ENCODE measurements at places on chromosomes 16 and 17.
A peak's percentile ranks its signal among the peaks of the same experiment; 100 is the strongest.

DNA sequence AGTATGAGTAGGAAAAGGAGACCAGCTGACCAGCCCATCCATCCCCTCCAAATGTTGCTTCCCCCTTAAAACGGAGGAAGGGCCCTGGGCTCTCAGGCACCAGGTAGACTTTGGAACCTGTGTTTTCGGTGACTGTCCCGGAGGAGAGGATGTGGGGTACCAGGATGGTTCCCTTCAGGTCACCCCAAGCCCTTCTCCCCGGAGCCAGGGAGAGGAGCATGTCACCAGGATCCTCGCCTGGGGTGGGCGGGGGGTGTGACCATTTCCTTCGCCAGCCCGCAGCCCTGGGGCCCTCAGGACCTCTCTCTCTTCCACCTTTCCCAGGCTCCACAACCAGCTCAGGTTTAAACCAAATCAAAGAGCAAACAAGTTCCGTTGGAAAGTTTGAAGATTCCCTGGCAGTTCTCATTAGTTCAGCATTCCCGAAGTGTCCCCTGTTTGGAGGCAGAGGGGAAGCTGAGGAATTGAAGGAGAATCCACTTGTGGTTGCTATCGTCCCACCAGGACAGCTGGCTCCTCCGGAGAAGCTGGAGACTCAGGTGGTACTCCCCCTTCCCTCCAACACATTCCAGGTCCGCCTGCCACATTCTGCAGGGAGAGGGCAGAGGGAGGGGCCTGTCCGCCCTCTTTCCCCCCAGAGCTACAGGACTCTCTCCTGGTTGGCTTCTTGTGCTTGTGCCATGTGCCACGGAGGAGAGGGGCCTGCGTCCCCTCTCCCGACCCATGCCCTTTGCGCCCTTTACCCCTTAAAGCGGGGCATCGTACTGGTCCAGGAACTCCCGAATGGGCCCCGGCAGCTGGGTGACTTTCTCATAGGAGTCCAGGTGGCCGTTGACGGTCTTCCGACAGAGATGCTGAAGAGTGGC, 2.0 kb downstream of the SOCS3 start:
- DNase-seq: no peak

DNA sequence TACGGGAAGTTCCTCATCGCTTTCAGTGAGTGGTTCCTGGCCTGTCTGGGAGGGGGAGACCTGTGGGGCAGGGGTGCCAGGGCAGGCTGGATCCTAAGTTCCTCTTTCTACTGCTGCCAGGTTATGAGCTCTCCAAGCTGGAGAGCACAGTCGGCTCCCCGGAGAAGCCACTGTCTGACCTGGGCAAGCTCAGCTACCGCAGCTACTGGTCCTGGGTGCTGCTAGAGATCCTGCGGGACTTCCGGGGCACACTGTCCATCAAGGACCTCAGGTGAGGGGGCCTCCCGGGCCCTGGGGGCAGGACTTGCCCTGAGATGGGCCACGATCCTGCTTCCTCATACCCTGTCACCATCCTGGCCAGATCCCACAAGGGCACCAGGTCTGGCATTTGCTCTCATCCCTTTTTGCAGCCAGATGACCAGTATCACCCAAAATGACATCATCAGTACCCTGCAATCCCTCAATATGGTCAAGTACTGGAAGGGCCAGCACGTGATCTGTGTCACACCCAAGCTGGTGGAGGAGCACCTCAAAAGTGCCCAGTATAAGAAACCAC, 5.1 kb downstream of the PRSS8 start:
- no peak for DNase-seq

- no peak for DNase-seq
Measured at GRCh38 chr16:84239909-84240308, at the start of gene KCNG4. Gene KCNG4, minus strand, starts transcription at chr16:84240012. Its CDS starts 2,527 bp downstream, at chr16:84237485.

DNA sequence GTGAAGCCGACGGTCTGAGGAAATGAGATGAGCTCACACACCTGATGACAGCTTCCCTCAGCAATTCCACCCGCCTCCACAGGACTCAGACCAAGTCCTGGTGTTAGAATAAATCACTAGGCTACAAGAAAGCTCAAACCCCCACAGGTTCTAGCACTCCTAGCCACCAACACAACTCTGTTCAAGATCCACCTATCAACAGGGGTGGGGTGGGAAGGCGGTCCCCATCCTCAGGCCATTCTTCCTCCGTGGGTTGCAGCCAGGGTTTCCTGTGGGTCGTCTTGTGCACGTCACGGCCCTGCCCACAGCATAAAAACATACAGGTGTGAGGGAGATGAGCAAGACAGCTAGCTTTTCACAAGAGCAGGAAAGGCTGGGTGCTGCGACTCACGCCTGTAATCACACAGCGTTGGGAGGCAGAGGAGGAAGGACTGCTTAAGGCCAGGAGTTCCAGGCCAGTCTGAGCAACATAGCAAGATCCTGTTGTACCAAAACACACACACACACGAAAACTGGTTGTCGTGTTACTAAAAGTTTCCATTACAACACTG, 81.1 kb downstream of the ANKRD11 start:
- no peak for DNase-seq

DNA sequence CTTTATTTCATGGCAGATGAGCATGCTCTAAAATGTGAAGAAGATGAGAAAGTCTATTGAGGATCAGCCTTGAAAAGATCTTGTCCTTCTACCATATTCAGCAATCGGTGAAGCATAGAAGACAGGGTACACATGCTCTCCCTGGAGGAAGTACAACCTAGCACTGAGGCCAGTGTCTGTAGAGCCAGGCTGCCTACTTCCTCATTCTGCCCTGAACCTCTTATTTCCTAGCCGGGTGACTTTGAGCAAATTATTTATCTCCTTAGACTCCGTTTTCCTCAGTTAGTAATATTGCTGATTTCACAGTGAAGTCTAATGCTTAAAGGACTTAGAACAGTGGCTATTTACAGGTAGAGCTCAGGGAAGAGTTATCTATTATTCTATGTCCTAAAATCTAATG, 58.4 kb downstream of the TMEM100 start:
- no peak for DNase-seq

- peak; percentile 91 for DNase-seq
Measured at GRCh38 chr17:78140169-78141051, 5.8 kb upstream of the C17orf99 start.

- no peak for DNase-seq
Measured at GRCh38 chr17:53626286-53626685, 196.4 kb upstream of the KIF2B start.

- no peak for DNase-seq
Measured at GRCh38 chr17:74467221-74467951, 952 bp downstream of the CD300A start.

GRCh38 chr17:44409309-44410028, 20.0 kb upstream of the ITGA2B start:
- DNase-seq: no peak

DNA sequence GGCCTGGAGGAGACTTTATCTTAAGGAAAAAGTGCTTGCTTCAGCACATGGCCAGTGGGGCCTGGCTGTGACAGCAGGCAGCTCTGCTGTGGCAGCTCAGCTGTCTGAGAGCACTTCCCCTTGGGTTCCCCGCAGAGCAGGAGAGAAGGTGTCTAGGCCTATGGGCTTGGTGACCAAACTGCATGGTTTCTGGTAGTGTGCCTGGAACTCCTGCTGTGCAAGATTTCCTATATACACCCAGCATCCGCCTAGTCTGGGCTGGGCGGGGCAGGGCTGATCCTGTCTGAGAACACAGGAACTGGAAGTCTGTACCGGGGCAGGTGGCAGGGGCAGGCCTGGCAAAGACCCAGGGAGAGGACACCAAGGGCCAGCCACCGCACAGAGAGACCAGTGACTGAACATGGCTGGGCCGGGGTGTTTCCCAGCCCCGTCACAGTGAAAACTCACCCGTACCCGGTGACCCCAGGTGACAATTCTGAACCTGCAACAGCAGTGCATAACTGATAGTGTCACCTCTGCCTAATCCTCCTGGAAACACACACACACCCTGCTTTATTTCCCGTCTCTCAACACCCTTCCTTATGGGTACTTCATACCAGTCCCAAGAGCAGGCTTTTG, 39.3 kb downstream of the CHD9 start:
- no peak for DNase-seq

- DNase-seq: no peak
Measured at GRCh38 chr17:17024778-17025300, 17.4 kb upstream of the MPRIP start.

DNA sequence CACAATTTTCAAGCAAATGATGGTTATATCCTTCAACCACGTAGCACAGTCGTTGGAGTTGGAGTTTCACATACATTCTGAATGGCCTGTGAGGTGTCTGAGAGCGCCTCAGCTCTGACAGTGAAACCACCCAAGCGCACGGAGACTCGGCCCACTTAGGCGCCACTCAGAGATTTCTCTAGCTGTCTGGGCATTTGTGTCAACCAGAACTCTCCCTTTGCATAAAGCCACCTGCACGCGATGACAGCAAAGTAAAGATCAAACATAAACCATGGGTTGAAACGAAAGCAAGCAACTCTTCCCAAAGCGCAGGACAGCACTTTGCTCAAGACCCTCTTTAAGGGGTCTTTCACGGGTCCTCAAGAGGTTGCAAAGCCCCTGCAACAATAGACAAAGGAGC, 533 bp downstream of the SLC6A4 start:
- DNase-seq: peak; percentile 42

DNA sequence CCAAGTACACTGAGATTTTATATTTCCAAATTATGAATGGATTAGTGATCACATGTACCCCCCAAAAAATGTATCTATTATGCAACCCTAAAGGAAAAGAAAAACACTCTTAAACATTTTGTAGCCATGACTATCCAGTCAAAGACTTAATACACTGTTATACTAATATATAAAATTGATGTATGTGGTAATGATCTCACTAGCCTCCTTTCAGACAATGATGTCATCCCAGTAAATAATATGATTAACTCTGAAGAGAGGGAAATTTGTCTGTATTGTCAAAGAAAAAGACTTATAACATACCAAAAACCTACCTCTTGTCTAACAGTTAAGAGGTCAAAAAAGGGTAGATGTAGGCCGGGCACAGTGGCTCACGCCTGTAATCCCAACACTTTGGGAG, 80.7 kb downstream of the USP32 start:
- no peak for DNase-seq

- DNase-seq: no peak
Measured at GRCh38 chr17:45353043-45353442, 36.2 kb upstream of the MAP3K14 start.

- no peak for DNase-seq
Measured at GRCh38 chr16:17836868-17837602, 366.3 kb upstream of the XYLT1 start.

GRCh38 chr16:11547118-11547916, 39.4 kb downstream of the LITAF start:
- DNase-seq: no peak

DNA sequence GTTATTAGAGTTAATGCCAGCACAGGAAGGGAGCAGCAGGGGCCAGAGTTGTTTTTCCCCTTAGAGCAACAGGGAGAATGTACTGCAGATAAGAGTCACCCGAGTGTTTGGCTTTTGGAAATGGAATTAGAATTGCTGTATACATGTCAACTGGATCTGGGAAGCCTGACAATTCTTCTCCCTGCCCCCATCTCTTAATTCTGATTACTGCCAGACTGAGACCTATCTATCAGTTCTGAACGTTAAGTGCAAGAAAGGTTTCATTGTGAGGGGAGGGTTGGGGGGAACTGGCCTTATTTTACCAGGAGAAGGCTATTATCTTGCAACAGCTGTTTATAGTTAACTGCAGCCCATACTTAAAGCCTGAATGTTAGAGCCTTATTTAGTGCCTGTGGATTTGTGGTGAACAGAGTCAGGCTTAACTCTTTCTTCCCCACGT, 424.5 kb upstream of the CDH11 start:
- no peak for DNase-seq

GRCh38 chr17:6393351-6393952, 41.5 kb downstream of the AIPL1 start:
- DNase-seq: no peak

DNA sequence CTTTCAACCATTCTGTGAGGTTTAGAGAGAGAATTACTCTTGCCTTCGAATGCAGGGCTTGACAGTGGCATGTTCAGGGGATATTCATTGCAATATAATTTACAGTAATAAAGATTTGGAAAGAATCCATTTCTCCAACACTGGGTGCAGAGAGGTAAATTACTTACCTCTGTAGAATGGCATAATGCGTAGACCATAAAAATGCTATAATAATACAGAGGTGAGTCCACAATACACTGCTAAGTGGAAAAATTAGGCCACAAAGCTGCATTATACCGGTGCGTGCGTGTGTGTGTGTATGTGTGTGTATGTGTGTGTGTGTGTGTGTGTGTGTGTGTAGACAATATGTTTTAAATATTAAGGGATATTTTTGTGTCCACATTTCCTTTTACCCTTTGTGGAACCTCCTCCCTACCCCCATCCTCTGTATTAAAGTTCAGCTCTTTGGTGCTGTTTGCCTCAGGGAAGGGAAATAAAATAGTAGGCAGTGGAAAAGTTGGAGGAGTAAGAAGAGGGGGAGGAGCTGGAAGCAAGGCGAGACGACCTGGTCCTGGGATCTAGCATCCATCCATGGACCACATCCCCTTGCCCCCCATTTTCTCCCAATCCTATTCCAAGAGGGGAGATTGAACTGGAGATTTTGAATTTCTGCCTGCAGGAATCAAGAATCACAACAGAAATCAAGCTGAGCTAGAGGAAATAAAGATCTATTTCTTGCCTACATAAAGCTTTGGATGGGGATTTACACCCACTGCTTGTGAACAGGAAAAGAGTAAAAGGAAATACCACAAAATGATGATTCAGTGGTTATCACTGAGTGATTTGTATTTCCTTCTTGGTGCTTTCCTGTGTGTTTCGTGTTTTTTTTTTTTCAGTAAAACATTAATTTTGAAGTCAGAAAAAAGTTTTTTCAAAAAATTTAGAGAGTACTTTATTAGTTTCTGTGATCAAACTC, 124.8 kb downstream of the RGS9 start:
- no peak for DNase-seq

DNA sequence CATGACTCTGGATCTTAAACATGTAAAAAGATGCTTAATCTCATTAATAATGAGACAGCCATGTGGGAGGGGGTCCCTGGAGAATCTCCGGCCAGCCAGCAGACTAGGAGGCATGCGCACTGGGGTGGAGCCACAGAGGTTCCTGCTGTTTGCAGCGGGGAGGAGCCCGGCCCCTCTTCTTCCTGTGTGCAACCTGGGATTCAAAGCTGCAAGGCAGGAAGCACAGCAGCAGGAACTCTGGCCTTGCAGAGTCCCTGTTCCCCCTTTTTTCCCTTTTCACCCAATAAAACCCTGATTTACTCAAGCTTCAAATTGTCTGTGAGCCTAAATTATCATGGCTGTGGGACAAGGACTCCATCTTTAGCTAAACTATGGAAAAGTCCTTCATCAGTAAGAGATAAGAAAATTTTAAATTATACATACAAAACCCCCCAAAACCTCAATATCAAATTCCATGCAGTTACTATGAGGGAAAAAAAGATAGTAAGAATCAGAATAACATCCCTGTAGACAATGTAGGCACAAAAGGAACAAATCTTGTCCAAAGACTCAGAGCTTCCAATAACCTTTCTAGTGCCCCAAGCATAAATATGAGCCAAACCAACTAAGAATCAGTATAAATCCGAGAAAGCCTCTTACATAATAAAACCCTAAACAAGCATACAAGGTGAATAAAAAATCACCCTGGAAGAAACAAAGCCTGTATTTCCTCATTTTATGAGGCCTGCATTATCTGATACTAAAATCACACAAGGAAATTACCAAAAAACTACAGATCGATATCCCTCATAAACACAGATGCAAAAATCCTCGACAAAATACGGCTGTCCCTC, 12.1 kb downstream of the CFDP1 start:
- peak; percentile 5 for DNase-seq

- no peak for DNase-seq
Measured at GRCh38 chr16:87684106-87684677, 81.6 kb downstream of the KLHDC4 start.

All from NCI-H526 treated with DMSO at 0.1 percent for 48 hours (cell line).